ENCODE measurements at places on chromosomes 2 and 18.

GRCh38 chr2:122663620-122664019, 908.2 kb downstream of the TSN start:
- DNase-seq, result no peak

DNA sequence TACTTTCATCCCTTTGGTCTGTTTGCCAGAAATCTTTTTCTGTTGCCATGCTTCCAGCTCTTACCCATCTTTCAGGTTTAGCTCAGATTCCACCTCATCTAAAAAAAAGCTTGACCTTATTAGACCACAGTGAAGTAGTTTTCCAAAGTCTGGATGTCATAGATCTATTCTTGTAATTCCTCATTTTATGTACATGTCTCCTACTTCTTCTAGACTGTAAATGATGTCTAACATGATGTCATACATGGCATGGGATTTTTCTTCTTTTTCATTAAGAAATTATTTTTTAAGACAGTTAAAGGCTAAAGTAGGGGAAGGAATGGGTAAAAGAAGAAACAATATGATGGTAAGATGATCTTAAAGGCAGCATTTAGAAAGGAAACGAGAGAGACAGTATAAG, 11.3 kb downstream of the GLS start:
- no peak for DNase-seq

DNA sequence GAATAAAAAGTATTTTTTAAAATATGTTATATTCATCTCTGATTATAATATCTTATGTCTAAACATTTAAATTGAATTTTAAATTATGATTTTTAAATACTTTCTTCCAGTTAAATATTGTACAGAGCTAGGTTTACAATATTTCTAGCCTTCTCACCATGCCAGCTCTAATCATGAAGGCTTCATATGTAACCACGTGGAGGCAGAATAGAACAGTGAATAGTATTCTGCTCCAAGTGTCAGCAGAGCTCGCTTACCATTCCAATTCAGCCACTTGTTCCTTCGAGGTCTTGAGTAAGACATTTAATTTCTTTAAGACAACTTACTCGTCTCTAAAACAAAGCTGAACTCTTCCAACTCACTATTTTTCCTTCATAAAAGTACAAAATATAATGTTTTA, 871.8 kb downstream of the SUCLG1 start:
- DNase-seq, result no peak

- no peak for DNase-seq
Measured at GRCh38 chr2:176729706-176730569, 460.7 kb downstream of the MTX2 start.

DNA sequence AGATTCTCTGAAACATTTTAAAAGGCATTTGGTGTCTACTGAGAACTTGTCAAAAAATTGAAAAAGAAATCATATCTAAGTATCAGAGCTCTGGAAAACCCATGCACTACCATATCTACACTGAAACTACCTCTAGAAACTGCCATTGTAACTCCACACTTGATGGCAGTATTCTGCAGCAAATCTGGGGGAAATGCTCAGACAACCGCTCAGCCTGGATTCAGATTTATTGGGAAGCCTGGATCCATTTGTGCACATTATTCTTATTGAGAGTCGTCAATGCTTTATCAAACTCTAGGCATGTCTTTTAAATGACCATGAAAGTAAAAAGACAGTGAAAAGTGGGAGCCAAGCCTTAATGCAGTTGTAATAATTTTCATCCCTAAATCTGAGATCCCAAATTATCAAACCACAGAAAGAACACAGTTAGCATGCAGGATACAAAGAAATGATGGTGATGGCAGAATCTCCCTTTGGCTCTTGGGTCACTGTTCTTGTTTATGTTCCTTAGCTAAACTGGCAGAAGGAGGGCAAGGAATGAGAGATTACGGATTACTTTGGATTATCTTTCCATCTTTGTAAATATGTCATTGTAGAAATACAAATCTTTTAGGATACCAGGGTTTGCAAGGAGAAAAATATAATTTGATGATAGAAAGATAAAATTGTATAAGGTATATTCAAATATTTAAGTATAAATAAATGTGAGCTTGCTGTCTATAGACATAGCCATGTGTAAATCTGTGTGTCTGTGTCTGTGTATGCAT, 512.1 kb upstream of the SYT4 start:
- no peak for DNase-seq
